ENCODE measurements at places on chromosomes 4 and X. TPM values are rescaled to one million over a fixed set of nuclear protein-coding genes. Genes with fewer than 3 reads are reported as not detected.

Gene CCNB3
- total RNA-seq, result 0.29 TPM

Gene ADAM29
- total RNA-seq, result not detected

Gene POU3F4
- not detected for total RNA-seq

Gene ZXDA
- 6.2 TPM for total RNA-seq

Gene SLC10A6
- total RNA-seq, result not detected

Gene TEX13B
- total RNA-seq, result not detected

Gene ATP7A
- total RNA-seq, result 14.4 TPM

Gene LDB2
- total RNA-seq, result 21.8 TPM

Gene AREG
- under 0.01 TPM for total RNA-seq

Gene SPANXD
- total RNA-seq, result not detected

Gene LUZP4
- not detected for total RNA-seq

Gene ADH6
- not detected for total RNA-seq

Gene IGSF1
- 0.29 TPM for total RNA-seq

Gene KIF4A
- 2.2 TPM for total RNA-seq

Gene GALNTL6
- under 0.01 TPM for total RNA-seq

Gene SMAD1
- total RNA-seq, result 30.4 TPM
